ENCODE measurements at places on chromosomes 3 and 15.

DNA sequence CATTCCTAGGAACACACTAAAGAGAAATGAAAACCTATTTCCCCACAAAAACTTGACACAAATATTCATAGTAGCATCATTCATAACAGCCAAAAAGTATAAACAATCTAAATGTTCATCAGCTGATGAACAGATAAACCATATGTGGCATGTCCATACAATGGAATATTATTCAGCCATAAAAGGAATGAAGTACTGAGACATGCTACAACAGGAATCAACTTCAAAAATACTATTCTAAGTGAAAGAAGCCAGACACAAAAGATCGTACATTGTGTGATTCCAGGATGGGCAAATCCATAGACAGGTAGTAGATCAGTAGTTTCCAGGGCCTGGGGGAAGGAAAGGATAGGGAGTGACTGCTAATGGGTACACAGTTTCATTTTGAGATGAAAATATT lies 118.0 kb downstream of the GSK3B start:
- DNase-seq = no peak

- no peak for DNase-seq
Measured at GRCh38 chr15:88100181-88100580, 156.4 kb downstream of the NTRK3 start.

DNA sequence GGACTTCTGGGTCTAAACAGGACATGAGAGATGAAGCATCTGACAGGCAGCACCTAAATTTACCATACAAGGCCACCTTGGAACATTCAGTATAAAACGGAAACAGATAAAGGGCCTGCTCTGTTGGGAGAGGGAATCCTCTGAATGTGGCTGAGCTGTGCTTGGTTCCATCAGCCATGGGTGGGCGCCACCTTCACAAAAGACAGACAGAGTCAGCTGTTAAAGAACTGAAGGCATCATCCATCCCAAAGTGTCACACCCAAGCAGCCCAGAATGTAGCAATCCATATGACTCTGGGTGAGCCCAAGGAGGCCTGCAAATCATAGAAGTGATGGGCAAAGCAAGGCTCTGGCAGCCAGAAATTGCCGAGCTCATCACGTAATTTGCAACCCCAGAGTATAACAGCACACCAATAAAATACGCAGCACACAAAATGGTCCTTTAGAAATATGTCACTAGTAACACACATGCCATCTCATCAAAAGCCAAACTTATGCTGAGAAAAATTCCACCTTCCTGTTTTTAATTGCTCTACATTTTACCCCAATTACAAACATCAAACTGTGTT lies 24.8 kb upstream of the RBP1 start:
- DNase-seq = no peak

DNA sequence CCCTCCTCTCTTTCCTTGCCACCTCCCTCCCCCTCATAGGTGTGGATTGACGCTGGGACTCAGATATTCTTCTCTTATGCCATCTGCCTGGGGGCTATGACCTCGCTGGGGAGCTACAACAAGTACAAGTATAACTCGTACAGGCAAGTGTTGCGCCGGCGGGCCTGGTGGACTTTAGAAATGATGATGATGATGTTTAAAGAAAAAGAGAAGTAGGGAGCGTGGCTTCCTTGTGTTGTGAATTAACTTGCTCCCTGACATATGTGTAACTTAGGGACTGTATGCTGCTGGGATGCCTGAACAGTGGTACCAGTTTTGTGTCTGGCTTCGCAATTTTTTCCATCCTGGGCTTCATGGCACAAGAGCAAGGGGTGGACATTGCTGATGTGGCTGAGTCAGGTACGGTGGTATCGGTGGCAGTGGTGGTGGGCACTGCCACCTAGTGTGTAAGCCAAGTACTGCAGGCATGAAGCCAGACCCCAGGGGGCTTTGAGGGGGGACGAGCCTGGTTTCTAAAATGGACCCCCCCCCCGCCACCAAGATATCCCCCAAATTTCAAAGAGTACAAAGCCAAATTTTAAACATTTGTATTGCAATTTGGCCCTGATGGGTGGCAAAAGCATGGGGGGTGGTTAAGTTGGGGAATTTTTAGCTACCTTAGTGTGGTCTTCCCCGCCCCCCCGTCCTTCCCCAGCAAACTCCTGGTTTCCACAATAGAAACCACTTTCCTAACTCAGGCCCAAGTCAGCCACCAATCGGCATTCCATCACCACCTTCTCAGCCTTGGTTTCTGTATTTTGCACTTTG lies 65.6 kb downstream of the SLC6A6 start:
- DNase-seq = peak; percentile 31

GRCh38 chr3:112782491-112782890 lies 64.2 kb downstream of the CD200R1L start:
- DNase-seq = no peak

- no peak for DNase-seq
Measured at GRCh38 chr3:164779816-164780215, 298.5 kb downstream of the SI start.

DNA sequence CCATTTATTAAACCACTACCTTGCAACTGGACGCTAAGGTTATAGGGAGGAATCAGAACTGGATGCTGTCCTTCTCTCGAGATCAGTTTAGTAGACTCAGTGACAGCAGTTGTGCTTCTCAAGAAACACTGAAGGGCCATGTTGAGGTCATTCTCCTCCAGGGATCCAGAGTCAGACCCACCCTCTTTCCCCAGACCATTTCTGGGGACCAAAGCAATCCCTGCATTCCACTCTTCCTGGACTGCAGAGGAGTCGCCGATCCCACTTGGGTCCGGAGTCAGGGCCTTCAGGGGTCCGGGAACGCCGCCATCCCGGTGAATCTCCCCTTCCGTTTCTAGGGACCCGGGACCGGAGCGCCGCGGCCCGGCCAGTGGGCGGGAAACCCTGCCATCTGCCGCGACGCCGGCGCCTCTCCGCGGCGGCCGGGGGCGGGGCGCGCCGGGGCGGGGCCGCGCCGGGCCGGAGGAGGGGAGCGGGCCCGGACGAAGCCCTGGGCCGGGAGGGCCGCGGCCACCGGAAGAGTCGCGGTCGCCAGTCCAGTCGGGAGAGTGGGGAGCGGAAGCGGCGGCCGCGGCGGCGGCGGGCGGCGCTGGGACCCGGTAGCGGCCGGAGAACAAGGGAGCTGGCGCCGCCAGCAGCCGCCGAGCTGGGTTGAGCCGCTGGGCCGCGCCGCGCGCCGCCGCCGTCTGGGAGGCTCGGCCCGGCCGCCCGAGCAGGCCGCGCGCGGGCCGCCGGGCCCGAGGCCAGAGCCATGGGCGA lies at the start of gene DVL3:
Gene DVL3, plus strand, starts transcription at position 493 of the 759 bp plus-strand sequence. Its CDS starts 259 bp downstream, at position 752.
- DNase-seq = no peak

DNA sequence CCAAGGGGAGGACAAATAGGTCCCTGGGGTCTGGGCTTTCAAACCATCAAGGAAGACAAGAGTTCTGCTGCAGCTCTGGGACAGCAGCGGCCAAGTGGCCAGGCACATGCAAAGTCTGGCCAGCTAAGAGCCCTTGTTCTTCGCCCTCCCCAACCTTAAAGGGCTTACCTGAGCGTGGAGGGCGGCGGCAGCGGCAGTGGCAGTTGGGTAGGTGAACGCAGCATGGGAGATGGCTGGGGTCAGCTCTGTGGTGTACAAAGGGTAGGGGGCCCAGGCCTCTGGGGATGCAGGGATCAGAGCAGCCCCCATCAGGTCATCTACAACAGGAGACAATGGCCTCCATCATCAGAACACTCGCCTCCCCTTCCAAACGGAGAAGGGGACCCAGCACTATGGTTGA lies 27.1 kb downstream of the RBPMS2 start:
- no peak for DNase-seq

GRCh38 chr15:58419803-58420524 lies 11.8 kb upstream of the LIPC start:
- DNase-seq = no peak

DNA sequence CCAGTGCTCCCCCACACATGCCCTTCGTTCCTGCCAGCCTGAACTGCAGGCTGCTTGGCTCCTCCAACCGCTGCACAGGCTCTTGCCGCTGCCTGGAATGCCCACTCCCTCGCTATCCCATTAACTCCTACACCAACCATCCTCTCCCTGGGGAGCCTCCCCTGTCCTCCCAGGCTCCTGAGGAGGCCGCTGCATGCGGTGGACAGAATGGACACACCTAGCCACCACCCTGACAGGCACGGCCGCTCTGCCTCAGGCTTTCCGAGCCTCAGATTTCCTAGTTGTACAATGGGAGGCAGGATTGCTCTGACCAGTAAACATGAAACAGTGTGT lies 2.3 kb downstream of the PLXNB1 start:
- no peak for DNase-seq

- no peak for DNase-seq
Measured at GRCh38 chr3:24740326-24740725, 245.7 kb upstream of the THRB start.

DNA sequence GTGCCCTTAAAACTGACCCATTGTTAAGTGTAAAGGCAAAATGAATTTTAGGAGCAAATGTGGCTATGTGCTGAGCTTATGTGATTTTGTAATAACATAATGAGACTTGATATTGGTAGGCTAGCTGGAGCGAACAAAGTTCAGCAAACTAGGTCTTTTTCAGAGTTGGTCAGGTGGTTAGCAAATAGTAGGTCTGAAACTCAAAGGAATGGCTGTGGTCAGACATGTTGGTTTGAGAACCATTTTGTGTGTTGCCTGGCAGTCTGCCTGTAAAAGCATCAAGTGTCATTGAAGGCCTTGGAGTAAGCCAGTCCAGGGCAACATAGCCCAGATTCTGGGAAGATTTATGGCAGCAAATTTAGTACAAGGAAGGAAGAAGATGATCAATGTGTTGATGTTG lies 16.4 kb downstream of the FBXO22 start:
- no peak for DNase-seq

Data from anterior cingulate cortex (tissue), 58 donors.